Right lobe of liver (tissue), 6 donors: ENCODE measurements at places on chromosomes 6 and 20. TPM values are rescaled to one million over a fixed set of nuclear protein-coding genes. Genes with fewer than 3 reads are reported as not detected.

The QRSL1 gene
- total RNA-seq = 8.7 TPM

DNA sequence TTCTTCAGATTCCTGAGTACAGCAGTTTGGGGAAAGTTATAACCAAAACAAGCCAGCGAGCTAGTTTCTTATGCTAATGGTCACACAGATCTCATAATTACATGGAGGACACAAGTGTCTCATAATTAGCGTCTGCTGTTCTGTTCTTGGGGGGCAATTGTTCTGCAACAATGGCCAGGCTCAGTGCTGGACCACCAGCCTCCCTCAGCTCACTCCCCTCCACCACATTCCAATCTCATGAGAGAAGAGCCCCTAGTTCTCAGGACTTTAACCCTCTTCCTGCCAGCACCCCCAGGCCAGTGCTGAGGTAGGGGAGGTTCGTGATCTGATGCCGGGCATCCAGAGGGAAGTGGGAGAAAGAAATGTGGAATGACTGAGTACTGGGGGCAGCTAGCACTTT is 20.2 kb upstream of the TOX2 start:
- H3K36me3 ChIP-seq = no peaks in the 10 kb centered on the region
- H3K4me1 ChIP-seq = peaks cover 9% of the 10 kb centered on the region
- H3K27me3 ChIP-seq = no peaks in the 10 kb centered on the region
- no peak overlapping the region for H3K4me3 ChIP-seq
- DNase-seq = no peak

The HSPA12B gene
- total RNA-seq = 2.2 TPM

The ATP6V1G2 gene
- not detected for total RNA-seq

The CALHM4 gene
- total RNA-seq = not detected

DNA sequence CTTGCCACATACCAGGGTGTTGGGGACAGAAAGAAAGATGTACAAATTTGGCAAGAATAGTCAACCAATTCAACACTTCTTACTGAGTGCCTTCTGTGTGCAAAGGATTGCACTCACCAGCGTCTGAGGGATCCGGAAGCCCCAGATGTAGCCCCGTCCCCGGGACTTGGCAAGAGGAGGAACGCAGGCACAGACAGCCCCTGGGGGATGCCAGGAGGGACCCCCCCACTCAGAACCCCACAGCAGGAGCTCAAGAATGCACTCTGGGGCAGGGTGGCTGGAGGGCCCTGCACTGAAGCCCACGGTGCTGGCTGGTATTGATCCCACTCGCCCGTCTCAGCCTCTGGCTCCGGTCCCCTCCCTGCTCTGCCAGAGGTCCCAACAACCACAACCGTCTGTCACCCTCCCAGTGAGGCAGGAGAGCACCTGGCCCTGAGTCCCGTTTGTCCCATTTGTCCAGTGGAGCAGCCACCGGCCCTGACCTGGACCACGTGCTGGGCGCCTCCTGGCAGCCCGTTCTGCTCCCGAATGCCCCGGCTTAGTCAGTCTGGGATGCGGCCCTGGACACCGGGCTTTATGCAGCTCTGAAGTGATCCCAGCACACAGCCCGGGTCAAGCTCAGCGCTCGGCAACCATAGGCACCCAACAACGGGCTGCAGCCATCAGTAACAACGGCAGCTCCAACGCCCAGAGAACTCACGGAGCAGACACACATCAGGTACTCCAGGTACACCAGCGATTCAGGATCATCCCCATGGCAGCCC is 128.7 kb downstream of the DLL1 start:
- DNase-seq = peak; percentile 41
- no peaks in the 10 kb centered on the region for H3K36me3 ChIP-seq

DNA sequence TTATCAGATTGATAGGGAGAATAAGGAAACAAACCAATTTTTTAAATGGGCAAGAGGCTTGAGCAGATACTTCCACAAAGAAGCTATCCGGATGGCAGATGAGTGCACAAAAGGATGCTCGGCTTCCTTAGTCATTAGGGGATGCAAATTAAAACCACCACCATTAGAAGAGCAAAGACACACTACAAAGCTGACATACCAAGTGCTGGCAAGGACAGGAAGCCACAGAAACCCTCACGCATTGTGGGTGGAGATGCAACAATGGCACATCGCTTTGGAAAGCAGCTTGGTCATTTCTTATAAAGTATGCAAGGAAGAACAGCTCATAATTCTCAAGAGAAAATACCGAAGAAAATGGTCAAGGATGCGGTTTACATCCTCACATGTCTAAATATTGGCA is 19.8 kb downstream of the BFSP1 start:
- no peaks in the 10 kb centered on the region for H3K4me1 ChIP-seq
- no peaks in the 10 kb centered on the region for H3K27me3 ChIP-seq
- DNase-seq = no peak
- no peak overlapping the region for H3K27ac ChIP-seq
- no peak overlapping the region for H3K4me3 ChIP-seq

DNA sequence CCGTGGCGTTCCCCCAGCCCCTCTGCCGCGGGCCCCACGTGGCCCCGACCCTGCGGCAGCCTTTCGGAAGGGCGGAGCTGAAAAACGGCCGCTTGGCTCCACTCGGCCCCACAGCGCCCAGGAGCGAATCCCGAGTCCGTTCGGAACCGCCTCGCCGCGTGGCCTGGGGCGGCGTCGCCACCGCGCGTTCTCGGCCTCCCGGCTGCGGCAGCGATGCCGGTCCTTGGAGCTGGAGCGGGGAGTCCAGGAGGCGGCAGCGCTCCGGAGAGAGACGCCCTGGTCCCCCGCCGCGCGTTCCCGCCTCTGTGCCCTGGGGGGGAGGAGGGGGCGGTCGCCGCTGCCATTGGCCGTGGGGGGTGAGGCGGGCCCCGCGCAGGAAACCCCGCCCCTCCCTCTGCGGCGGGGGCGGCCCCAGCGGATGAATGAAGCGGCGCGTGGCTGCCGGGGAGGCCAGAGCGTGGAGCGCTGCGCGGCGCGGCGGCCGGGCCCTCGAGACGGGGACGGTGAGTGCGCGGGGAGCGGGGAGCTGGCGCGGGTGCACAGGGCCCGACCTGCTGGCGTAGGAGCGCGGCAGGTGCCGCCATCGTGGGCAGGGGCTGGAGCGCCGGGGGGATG is at the start of gene SLCO4A1:
Gene SLCO4A1 (plus strand): TSS at position 453 of the 615 bp plus-strand sequence. CDS start 13,952 bp downstream, outside the sequence.
- H3K27me3 ChIP-seq = peaks cover 9% of the 10 kb centered on the region
- peaks cover 13% of the 10 kb centered on the region for H3K4me1 ChIP-seq
- H3K36me3 ChIP-seq = no peaks in the 10 kb centered on the region
- H3K4me3 ChIP-seq = peak within 1 kb of the TSS; percentile 45
- DNase-seq = peak; percentile 85

DNA sequence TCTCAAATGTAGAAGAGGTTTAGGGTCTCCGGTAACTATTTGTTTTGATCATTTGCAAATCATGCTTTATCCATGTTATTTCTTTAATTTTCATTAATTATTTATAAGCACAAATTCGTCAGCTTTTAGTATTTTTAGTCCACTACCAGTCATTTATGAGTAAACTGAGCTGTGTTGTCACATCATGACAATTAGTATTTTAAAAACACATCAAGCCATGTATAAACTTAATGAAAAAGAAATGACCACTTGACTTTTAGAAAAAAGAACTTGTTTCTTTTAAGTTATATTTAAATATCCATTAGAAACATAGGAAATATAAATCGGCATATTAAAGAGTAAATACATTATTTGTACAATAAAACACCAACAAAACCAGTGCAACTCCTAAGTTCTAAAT is 2.8 kb downstream of the NKX2-4 start:
- H3K4me1 ChIP-seq = no peaks in the 10 kb centered on the region
- H3K4me3 ChIP-seq = no peak overlapping the region
- no peak for DNase-seq
- peaks cover 21% of the 10 kb centered on the region for H3K27me3 ChIP-seq
- H3K36me3 ChIP-seq = no peaks in the 10 kb centered on the region
- no peak overlapping the region for H3K27ac ChIP-seq

DNA sequence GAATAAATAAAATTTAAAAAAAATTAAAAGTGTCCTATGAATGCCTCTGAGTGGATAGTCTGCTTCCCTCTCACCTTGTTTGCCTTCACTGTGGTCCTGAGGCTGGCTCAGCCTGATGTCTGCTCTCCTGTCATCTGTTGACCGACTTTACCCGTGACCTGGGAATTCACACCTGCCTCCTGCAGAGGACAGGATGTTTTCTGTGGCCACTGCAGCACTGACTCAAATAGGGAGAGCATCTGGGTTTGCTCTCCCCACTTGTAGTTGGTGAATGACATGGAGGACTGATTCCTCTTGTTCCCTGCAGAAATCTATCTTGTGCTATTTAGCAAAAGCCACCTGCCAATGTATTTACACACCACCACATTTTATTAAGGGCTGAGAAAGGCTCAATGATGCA is 52.4 kb upstream of the ERVFRD-1 start:
- H3K4me3 ChIP-seq = no peak overlapping the region
- H3K27me3 ChIP-seq = no peaks in the 10 kb centered on the region
- H3K36me3 ChIP-seq = no peaks in the 10 kb centered on the region
- H3K4me1 ChIP-seq = no peaks in the 10 kb centered on the region
- H3K27ac ChIP-seq = no peak overlapping the region

DNA sequence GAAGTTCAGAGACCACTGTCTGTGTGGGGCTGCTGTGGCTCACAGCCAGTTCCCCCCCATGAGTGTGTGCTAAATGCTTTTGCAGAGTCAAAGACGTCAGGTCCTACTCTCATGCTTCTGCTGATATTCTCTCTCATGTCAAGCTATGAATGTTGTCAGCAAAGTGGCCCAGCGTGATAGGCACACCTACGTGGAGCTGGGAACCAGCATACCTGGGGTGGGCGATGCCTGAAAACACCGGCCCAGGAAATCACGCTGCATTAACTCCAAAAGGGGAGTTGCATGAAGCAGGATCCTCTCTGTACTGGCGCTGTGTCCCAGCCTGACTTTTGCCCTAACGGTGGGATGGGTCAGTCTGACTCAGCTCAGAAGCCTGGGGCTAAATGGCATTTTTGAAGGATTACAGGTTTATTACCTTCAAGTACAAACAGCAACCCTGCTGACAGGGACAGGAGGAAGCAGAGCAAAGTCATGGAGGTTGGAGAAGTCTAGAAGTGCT is 9.0 kb upstream of the MRPS10 start:
- no peaks in the 10 kb centered on the region for H3K27me3 ChIP-seq
- no peak overlapping the region for H3K4me3 ChIP-seq
- DNase-seq = no peak

DNA sequence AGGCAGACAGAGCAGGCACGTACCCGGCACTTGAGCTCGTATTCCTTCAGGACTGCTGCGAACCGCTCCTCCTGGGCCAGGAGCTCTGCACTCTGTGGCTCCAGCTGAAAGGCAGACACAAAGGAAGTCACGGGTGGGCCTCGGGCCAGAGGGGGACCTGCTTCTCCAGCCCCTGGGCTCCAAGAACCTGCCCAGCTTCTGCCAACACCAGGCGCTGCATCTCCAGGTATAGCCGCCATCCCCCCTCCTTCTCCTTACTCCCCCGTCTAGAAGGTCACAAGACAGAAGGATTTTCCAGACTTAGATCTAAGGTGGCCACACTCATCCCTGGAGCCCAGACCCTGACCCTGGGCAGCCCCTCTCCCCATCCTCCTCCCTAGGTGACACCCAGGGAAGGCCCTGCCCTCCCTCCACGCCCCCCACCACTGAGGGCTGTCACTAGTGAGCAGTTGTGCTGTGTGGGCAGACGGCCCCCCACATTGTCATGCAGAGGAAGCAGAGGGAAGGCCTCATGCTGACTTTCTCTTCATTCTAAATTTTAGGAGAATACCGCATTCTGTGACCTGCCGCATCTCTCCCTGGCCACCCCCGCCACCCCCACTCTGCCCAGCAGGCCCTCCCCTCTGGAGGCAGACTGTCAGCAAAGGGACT is 81.9 kb downstream of the GINS1 start:
- H3K4me1 ChIP-seq = no peaks in the 10 kb centered on the region
- no peak overlapping the region for H3K4me3 ChIP-seq
- no peaks in the 10 kb centered on the region for H3K36me3 ChIP-seq

The BPIFA1 gene
- not detected for total RNA-seq

- H3K4me1 ChIP-seq = no peaks in the 10 kb centered on the region
- no peak for DNase-seq
- H3K27me3 ChIP-seq = no peaks in the 10 kb centered on the region
- no peaks in the 10 kb centered on the region for H3K36me3 ChIP-seq
- no peak overlapping the region for H3K4me3 ChIP-seq
Observed at GRCh38 chr6:140445474-140446004, 1071.1 kb upstream of the CITED2 start.

The CNR1 gene
- total RNA-seq = not detected

DNA sequence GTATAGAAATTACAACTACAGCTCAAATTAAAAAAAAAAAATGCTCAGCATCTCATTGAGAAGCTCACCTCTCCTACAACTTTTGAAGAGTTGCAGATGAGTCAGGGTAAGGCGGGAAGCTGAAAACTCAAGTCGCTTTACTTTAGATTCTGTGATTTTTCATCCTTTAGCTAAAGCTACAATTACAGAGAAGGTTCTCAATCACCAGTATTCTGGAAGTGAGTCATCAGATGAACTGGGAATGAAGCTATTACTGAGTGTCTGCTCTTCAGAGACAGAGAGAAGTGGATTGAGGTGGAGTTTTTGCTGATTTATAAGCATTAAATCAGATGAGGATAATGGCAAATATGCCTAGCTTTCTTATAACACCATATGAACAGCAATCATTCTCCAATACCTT is 91.9 kb downstream of the TFAP2A start:
- H3K36me3 ChIP-seq = no peaks in the 10 kb centered on the region
- H3K4me3 ChIP-seq = no peak overlapping the region
- H3K27me3 ChIP-seq = no peaks in the 10 kb centered on the region

DNA sequence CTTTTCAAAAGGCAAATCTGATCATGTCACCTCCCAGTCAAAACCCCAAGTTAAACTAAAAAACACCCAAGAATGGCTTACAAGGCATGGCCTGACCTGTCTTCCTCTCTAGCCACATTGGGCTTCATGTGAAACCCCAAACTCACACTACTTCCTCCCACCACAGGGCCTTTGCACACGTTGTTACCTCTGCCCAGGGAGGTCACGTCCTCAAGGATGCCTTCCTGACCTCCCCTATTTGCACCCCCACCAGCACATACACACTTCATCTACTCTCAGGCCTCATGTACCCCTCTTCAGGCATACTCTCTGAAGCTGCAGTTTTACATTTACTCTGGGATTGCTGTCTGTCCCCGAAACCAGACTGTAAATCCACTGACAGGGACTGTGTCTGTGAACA is 6.1 kb downstream of the EZR start:
- no peaks in the 10 kb centered on the region for H3K27me3 ChIP-seq
- no peak for DNase-seq
- H3K4me1 ChIP-seq = peaks cover 17% of the 10 kb centered on the region
- peaks cover 11% of the 10 kb centered on the region for H3K36me3 ChIP-seq
- H3K27ac ChIP-seq = no peak overlapping the region
